ENCODE measurements at places on chromosomes 12 and 14.

- H3K4me3 ChIP-seq: no peak overlapping the region
- H3K36me3 ChIP-seq: no peaks in the 10 kb centered on the region
- no peak for DNase-seq
- no peak overlapping the region for H3K27ac ChIP-seq
These were observed 299.1 kb upstream of the AMIGO2 start for GRCh38 chr12:47378907-47379306.

GRCh38 chr12:65607401-65607841 lies 216.9 kb upstream of the HMGA2 start:
- H3K36me3 ChIP-seq: no peaks in the 10 kb centered on the region
- H3K27me3 ChIP-seq: no peaks in the 10 kb centered on the region
- H3K4me3 ChIP-seq: no peak overlapping the region
- H3K27ac ChIP-seq: no peak overlapping the region

- H3K4me3 ChIP-seq: no peak overlapping the region
- peaks cover 6% of the 10 kb centered on the region for H3K4me1 ChIP-seq
- H3K36me3 ChIP-seq: no peaks in the 10 kb centered on the region
- DNase-seq: no peak
- no peak overlapping the region for H3K27ac ChIP-seq
These were observed 143.4 kb upstream of the C14orf180 start for GRCh38 chr14:104436047-104436591.

DNA sequence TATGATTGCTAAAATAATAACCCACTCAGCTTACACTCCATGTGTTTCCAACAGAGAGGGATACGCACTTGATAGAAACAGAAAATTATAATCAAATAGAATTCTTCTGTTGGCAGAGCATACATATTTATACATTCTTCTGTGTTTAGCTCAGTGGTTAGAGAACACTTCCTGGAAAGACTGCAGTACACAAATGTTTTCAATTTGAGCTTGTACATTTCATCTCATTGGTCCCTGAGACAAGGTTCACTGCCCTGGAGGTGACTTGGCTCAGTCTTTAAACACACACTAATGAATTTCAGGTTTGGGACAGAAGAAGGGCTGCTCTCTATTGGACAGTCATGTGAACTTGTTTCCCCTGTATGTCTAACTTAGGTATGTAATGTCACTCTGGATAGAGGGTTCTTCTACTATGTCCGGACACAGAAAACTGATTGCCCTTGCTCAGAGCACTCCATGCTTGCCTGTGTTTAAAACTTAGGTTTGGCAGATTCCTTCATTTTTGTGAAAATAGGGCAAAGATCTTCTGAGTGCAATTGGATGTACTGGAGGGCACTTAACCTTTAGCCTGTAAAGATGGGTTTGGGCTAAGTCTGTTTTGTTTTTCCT lies 22.9 kb downstream of the PROX2 start:
- no peak for DNase-seq
- no peaks in the 10 kb centered on the region for H3K4me1 ChIP-seq

GRCh38 chr14:23558346-23559009 lies 2.4 kb downstream of the THTPA start:
- no peak overlapping the region for H3K4me3 ChIP-seq
- no peak overlapping the region for H3K27ac ChIP-seq
- no peak for DNase-seq
- no peaks in the 10 kb centered on the region for H3K27me3 ChIP-seq
- H3K36me3 ChIP-seq: peaks cover 44% of the 10 kb centered on the region

DNA sequence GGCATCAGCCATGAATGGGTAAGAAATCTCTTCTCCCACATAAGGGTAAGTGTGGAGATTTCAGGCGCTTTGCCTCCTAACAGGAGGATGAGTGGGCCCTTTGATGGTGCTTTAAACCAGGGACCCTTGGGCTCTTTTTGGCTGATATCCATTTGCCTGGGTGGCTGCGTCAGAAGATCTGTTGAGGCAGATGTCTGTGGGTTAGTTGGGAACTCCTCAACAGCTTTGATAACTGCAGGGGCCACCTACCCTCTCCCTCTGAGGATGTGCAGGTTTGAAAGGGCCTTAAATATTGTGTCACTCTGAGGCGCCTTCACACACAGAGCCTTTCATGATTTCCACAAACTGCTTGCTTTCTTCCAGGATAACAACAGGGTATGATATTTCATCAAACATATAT lies 210.7 kb downstream of the PPM1H start:
- H3K4me3 ChIP-seq: no peak overlapping the region
- H3K36me3 ChIP-seq: no peaks in the 10 kb centered on the region
- no peak overlapping the region for H3K27ac ChIP-seq
- DNase-seq: no peak

DNA sequence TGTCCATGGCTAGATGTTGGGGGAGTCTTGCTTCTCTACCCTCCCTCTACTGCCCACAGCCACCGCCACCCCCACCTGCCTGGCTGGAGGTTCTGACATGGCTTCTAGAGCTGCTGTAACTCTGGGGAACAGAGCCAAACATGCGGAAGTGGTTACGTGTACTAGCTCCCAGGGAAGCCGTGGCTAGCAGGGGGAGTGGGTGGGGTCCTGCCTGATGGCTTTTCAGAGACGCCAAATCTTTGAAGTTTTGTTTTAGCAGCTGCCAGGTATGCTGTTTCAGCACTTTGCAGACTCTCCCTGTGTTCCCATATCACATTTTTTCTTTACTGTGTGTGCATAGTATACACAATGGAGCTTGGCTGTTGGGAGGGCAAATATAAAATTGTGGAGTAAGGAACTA lies 150.3 kb downstream of the TGFB3 start:
- no peaks in the 10 kb centered on the region for H3K27me3 ChIP-seq
- peak overlapping the region; percentile 22 for H3K27ac ChIP-seq
- H3K4me1 ChIP-seq: no peaks in the 10 kb centered on the region

DNA sequence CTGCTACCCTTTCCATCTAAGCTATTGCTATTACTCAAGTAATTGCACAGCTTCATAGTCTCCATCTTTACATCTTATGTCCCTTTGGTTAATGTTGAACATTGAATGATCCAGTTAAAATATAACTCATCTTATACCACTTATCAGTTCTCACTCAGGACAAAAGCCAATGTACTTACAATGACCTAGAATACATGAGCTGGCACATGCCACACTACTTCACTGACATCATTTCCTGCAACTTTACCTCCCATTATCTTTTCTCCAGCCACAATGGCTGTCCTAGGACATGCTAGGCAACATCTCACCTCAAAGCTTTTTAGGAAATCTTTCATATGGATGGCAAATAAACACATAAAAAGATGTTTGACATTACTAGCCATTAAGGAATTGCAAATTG lies 309.2 kb downstream of the FOXG1 start:
- H3K4me1 ChIP-seq: no peaks in the 10 kb centered on the region
- DNase-seq: no peak
- H3K27ac ChIP-seq: no peak overlapping the region
- H3K27me3 ChIP-seq: no peaks in the 10 kb centered on the region
- no peak overlapping the region for H3K4me3 ChIP-seq

DNA sequence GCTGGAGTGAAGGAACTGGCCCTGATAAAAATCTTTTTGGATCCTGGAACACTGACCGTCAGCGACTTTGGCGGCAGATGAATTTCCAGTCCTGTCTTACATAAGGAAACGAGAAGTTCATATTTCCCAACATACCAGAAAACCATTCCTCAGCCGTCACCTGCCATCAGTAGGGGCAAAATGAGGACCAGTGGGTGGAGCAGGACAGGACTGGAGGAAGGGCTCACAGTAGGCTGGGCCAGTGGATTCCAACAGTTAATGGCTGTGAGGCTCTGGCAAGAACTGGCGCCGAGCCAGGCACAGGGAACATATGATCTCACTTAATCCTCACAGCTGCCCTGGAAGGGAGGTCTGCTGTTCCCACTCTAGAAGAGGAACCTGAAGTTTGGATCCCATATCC lies 67.2 kb upstream of the FAM181A start:
- no peak overlapping the region for H3K27ac ChIP-seq
- no peak for DNase-seq
- no peaks in the 10 kb centered on the region for H3K4me1 ChIP-seq
- H3K4me3 ChIP-seq: no peak overlapping the region
- no peaks in the 10 kb centered on the region for H3K36me3 ChIP-seq

GRCh38 chr12:117188961-117189724 lies 1.1 kb downstream of the FBXO21 start:
- H3K4me1 ChIP-seq: peaks cover 18% of the 10 kb centered on the region
- no peak for DNase-seq
- peak overlapping the region; percentile 10 for H3K27ac ChIP-seq

DNA sequence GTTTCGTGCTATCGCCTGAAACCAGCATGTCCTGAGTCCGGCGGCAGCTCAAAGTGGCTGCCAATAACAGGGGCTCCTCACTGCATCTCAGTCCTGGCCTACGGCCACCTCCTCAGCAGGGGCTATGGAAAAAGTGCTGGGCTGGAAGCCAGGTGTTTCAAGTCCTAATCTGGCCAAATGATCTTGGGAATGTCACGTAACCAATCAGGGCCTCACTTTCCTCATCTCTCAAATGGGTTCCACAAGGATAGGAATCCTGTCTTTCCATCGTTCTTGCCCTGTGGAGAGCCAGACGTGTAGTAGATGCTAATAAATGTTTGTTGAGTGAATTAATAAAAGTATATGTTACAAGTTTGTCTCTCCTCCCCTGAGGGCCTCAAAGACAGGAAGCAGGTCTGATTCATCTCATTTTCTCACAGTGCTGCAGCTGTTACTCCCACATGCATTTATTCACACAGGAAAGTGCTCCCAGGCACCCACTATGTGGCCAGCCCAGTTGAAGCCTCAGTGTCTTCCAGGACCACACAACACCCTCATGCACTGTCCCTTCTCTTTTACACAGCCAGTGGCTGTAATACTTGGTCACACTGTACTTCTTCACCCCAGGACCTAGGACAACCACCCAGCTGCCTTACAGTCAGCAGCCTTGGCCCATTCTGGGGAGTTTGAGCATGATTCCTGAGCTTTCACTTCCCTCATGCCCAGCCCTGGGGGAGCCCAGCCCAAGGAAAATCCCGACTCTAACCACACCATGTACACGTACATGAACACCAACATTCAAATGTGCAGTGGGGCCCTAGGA lies 5.0 kb downstream of the CMKLR1 start:
- no peaks in the 10 kb centered on the region for H3K36me3 ChIP-seq
- DNase-seq: peak; percentile 34
- H3K27me3 ChIP-seq: no peaks in the 10 kb centered on the region
- peak overlapping the region; percentile 87 for H3K27ac ChIP-seq
- peaks cover 87% of the 10 kb centered on the region for H3K4me1 ChIP-seq

DNA sequence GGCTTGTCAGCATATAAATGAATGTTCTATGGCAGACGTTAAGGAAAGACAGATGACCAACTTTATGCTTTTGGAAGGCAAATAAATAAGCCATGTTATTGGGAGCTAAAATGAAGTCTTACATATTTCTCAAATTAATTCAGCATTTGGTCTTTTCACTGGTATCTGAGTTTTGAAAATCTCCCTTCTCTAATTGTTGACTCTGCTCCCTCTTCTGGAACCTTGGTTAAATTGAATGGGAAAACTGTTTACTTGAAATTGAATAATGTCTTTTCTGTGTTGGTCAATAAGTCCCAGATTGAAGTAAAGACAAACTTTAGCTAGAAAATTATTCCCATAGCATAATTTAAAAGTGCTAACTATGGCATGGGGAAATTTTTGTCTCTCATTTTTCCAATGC lies 38.7 kb downstream of the LGR5 start:
- no peaks in the 10 kb centered on the region for H3K4me1 ChIP-seq
- H3K36me3 ChIP-seq: no peaks in the 10 kb centered on the region
- no peaks in the 10 kb centered on the region for H3K27me3 ChIP-seq
- no peak overlapping the region for H3K4me3 ChIP-seq
- no peak for DNase-seq
- H3K27ac ChIP-seq: no peak overlapping the region

DNA sequence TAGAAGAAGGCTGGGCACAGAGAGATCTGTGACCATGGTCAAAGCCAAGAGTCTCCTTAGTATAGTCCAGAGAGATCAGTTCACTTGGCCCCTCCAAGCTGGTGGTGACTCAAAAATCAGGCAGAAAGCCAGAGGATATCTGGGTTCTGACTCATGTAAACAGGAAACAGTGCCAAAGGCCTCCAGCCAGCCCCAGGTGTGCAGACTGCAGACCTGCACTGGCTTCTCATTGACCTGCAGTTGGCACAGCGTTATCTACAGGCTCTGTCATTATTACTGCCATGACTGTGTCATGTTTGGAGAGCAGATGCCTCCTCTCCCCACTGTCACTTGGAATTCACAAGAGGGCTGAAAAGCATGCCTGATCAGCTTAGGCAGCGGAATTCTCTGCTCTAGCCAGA lies 295.7 kb upstream of the PRKD1 start:
- no peak overlapping the region for H3K4me3 ChIP-seq
- no peaks in the 10 kb centered on the region for H3K36me3 ChIP-seq
- H3K27ac ChIP-seq: no peak overlapping the region
- H3K27me3 ChIP-seq: no peaks in the 10 kb centered on the region
- no peaks in the 10 kb centered on the region for H3K4me1 ChIP-seq

DNA sequence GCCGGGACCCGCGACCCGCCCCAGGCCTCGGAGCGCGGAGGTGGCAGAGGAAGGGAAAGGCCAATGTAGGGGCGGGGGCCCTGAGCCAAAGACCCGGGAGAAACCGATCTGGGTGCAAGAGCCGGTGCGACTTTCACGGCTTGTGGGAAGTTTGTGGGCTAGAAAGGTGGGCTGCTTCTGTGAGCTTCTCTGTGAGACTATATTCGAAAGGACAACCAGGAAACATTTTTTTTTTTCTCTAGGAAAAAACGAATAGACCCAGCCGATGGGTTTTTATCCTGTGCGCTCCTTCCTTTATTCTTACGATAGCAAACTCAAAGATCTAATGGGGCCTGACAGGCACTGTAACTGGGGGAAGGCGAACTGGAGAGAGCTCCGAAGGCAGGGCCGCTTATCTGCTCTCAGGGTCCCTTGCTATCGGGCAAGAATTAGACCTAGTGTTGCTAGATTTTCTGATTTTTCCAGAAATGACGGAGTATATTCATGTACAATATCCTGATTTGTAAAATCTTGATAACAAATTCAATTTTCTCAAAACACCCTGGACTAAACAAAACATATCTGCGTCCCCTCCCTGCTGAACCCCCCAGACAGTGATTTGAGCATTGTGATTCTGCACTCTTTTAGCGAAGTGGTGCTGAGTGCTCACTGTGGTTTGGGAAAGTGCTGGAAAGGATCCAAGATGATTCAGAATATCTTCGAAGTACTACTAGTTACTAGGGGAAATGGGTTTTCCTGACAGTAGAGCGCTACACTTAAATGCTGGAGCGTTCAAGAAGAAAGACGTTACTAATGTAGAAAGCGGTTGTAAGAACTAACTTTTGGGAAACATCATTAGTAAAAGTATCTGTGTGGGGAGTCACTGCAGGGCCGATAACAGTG lies 563 bp upstream of the STXBP6 start:
- DNase-seq: no peak
- no peak overlapping the region for H3K4me3 ChIP-seq
- no peak overlapping the region for H3K27ac ChIP-seq
- peaks cover 54% of the 10 kb centered on the region for H3K27me3 ChIP-seq
- H3K4me1 ChIP-seq: peaks cover 8% of the 10 kb centered on the region

GRCh38 chr12:67910360-67911274 lies 78.6 kb upstream of the IFNG-AS1 start:
- no peaks in the 10 kb centered on the region for H3K36me3 ChIP-seq
- H3K27me3 ChIP-seq: peaks cover 2% of the 10 kb centered on the region
- H3K4me3 ChIP-seq: no peak overlapping the region
- no peak for DNase-seq
- H3K27ac ChIP-seq: no peak overlapping the region
- H3K4me1 ChIP-seq: no peaks in the 10 kb centered on the region

Measured in natural killer cell (primary cell).